ENCODE measurements at places on chromosomes 11 and 22.

- no peak for DNase-seq
These were observed 600.1 kb downstream of the INSC start for GRCh38 chr11:15714641-15715399.

- DNase-seq = no peak
These were observed 51.1 kb downstream of the COMMD9 start for GRCh38 chr11:36238036-36238631.

GRCh38 chr11:33722590-33723234 lies 13.5 kb downstream of the CD59 start:
- DNase-seq = no peak

DNA sequence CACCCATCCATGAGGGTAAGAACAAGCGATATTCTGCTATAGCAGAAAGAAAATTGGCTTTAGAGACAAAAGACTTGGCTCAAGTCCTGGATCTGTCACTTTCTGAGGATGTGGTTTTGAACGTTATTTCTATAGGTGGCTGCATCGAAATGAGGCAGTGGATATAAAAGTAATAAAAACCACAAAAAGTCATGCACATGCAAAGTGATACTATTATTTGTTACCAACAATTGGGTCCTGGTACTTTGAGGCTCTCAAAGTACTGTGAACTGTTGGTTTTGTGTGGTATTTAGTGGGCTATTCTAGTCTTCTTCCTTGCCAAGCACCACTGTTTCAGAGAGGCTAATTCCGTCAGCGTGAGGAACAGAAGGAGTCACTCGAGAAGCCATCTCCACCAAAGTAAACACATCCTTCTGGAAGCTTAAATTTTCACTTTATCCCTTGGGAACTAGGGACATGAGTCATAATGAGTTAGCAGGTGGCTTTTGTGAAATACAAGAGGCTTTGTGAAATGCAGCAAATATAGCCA lies 13.1 kb downstream of the UBASH3B start:
- DNase-seq = no peak

- DNase-seq = no peak
These were observed 10.7 kb downstream of the SERPINH1 start for GRCh38 chr11:75572744-75573143.

DNA sequence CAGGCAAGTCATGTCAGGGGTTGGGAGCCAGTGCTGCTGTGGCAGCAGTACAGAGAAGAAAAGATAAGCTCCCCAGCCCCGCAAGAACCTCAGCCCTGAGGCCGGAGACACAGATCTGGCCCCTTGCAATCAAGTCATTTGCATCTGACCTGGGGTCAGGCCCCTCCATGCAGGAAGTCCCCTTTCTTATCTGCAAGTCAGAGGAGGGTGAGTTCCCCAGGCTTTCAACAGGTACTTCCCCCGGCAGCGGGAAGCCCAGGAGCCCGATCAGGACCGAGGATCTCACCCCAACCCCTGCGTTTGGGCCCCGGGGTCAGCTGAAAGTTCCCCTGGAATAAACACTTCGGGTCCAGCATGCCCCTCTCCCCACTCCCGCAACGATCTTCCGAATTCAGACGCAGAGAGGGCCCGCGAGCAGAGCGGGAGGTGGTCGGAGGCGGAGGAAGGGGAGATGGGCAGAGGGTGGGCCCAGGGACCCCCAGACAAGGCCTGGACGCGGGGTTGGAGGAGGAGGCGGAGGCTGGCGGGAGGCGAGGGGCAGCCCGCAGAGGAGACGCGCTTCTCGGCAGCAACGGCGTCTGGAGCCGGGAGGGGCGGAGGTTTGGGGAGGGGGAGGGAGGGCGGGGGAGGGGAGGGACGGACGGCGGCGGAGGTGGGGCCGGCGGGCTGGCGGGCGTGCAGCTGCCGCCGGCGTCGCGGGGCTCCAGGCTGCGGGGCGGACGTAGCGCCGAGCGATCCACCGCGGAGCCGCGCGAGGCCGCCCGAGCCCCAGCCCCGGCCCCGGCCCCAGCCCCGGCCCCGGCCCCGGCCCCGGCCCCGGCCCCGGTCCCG lies at the start of gene TSPAN18:
Gene TSPAN18 (plus strand): TSS at position 680 of the 831 bp plus-strand sequence. CDS start 179,455 bp downstream, outside the sequence.
- DNase-seq = no peak

GRCh38 chr11:47912843-47913437 lies 64.8 kb upstream of the NUP160 start:
- no peak for DNase-seq

GRCh38 chr11:134150195-134150903 lies 73.4 kb downstream of the NCAPD3 start:
- no peak for DNase-seq

DNA sequence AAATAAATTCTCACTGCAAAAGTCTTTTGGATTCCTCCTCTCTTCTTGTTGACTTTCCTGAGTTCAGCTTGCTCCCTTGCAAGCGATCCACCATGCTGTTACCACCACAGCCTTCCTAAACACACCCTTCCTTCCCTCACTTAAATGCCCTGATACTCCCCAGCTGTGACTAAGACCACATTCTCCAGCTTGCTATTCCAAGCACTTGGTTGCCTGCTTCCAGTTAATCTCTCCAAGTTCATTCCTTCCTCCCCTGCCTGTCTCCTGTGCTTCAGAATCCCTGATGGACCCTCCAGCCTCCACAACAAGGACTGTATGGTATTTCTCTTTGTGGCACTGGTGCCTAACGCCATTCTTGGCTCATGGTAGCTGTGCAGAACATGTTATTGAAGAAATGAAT lies 603.9 kb upstream of the CADM1 start:
- DNase-seq = no peak

DNA sequence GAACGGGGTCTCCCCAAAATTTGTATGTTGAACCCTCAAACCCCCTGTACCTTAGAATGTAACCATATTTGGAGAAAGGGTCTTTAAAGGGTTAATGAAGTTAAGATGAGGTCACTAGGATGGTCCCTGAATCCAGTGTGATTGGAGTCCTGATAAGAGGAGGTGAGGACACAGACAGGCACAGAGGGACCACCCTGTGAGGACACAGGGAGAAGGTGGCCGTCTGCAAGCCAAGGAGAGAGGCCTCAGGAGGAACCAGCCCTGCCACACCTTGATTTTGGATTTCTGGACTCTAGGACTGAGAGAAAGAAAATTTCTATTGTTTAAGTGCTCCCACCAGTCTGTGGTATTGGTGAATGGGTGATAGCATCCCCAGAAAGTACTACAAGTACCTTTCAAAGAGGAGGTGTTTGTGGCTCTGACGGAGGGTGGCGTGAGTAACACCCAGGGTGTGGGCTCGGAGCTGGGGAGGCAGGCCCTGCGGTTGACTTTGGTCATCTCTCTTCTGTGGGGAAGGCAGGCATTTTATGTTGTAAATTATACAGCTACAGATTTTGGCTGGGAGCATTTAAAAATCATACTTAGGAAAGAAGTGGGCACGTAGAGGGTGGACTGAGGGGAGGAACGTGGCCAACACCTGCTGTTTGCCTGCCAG lies 13.8 kb downstream of the MRGPRF start:
- no peak for DNase-seq

DNA sequence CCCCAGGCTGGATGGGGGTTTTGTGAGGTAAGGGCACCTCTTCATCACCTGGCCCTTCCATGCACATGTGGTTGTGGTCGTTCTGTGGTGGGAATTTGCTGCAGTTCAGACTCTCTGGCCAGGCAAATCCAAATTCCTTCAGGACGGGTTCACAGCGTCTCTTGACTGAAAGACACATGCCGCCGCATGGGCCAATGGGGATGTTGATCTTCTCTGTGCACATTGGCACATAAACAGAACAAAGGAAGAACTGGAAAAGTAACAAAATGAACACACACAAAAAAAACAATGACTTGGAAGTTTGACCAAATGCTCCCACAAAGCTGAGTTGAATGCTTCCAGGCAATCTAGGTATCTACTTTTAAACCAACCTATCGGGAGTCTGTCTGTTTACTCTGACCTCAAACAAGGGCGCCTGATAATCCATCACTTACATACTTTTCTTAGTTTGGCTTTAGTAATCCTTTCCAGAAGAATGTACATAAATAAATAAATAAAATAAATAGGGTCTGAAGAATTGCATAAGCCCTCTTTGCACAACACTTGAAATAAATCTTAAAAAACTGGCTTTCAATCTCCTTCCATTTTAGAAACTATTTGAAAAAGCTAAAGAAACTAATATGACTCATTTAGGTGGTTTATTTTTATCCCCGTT lies 2.8 kb downstream of the FZD4 start:
- no peak for DNase-seq

GRCh38 chr11:1504581-1505290 lies 18.2 kb upstream of the MOB2 start:
- DNase-seq = no peak

- DNase-seq = peak; percentile 85
These were observed at the start of gene SSH3 for GRCh38 chr11:67303132-67303834. SSH3 (plus strand) TSS chr11:67303530; CDS start chr11:67303626, 96 bp downstream.

GRCh38 chr22:49765091-49765771 lies 62.4 kb downstream of the BRD1 start:
- DNase-seq = no peak

GRCh38 chr11:7670641-7671040 lies 2.7 kb downstream of the CYB5R2 start:
- DNase-seq = no peak

- DNase-seq = no peak
These were observed 2.1 kb upstream of the RAG2 start for GRCh38 chr11:36600180-36600579.

- DNase-seq = no peak
These were observed 420.6 kb upstream of the CNTN5 start for GRCh38 chr11:98600103-98600502.

DNA sequence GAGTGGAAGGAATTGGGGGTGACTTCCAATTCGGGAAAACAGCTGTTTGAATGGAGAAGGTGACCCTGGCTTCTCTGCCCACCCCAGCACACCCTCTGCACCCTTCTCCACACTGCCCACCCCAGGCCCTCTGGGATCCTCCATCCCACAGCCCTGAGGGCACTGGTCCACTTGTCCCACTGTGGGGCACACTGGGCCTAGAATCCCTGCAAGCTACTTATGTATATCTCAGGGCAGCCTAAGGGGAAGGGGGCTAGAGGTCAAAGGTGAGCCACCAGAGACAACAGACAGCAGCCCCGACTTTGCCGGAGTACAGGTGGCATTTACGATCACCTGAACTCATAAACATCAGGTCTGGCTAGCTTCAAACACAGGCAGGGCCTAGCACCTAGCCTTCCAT lies 673 bp upstream of the SCUBE2 start:
- no peak for DNase-seq

DNA sequence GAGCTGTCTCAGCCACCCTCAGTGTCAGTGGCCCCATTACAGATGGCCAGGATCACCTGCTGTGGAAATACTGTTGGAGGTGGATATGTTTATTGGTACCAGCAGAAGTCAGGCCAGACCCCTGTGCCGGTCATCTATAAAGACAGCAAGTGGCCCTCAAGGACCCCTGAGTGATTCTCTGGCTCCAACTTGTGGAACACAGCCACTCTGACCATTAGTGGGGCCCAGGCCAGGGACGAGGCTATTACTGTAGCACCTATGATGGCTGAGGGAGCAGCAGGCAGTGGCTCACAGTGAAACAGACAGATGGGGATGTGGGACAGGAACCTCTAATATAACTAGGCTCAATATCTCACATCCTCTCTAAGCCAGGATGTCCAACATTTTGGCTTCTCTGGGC lies 25.5 kb upstream of the GGTLC2 start:
- no peak for DNase-seq

GRCh38 chr22:49514641-49515040 lies 313.0 kb downstream of the BRD1 start:
- DNase-seq = no peak

GRCh38 chr22:29992341-29993275 lies 87.7 kb upstream of the HORMAD2 start:
- DNase-seq = no peak

GRCh38 chr11:75325713-75326438 lies 25.6 kb downstream of the ARRB1 start:
- DNase-seq = peak; percentile 94

GRCh38 chr22:24414523-24414922 lies 12.9 kb upstream of the ADORA2A start:
- DNase-seq = no peak

- DNase-seq = no peak
These were observed 3.4 kb downstream of the PANX2 start for GRCh38 chr22:50173983-50174355.

DNA sequence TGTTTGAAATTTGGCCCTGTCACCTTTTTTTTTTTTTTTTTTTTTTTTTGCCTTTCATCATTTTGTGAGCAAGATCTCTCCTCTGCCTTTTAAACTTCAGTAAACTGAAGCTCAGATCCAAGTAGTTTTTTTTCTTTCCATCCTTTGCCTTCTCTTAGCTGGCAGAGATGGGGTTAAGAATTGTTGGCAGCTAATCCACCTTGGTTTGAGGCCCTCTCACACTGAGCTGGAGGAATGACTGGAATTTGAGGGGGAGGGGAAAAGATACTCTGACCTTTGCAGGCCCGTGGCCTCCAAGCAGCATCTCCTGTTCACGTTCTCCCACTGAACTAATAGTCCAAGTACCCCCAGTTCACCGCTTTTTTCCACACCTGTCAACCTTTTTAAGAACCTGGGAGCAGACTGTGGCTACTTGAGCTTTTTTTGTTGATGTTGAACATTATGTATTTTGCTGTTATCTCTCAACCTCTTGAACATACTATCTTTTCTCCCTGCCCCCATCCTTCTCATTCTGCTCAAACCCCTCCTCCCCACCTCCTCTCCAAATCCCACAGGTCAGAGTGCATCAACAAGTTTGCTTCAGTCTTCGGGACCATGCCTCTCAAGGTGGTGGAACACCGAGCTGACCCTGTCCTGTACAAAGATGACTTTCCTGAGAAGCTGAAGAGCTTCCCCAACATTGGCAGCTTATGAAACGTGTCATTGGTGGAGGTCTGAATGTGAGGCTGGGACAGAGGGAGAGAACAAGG lies 66.2 kb downstream of the ALX4 start:
- peak; percentile 71 for DNase-seq

DNA sequence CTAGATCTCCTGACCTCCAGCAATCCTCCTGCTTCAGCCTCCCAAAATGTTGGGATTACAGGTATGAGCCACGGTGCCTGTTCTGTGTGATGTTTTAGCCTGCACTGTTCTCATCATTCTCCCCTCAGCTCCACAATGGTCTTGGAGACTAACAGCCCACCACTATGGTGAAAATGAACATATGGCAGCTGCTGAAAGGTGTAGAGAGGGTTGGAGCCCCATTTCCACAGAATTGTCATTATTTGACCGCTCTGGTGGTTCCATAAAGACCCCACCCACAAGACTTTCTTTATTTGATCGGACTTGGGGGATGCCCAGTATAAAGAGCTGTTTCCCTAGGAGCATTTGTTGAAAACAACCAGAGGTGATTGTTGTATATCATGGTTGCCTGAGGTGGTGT lies 67.9 kb upstream of the SEPTIN5 start:
- DNase-seq = no peak

- no peak for DNase-seq
These were observed 3.7 kb upstream of the IPO7 start for GRCh38 chr11:9380773-9381172.

DNA sequence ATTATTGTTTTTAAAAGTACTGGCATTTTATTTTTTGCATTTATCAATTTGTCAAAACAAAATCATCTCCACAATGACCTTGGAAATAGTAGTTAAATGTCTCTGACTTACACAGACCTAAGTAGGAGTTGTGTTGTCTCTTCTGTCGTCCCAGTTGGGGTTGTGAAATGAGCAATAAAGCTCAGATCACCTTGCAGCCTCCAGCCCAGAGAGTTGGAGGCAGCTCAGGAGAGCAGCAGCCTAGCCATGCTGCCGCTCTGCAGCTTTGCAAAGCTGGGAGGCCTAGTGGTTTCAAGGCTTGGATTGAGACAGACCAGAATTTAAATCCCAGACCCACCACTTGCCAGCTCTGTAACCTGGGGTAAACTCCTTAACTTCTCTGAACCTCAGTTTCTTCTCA lies 65.2 kb upstream of the CRYBB3 start:
- no peak for DNase-seq
